ENCODE measurements at places on chromosomes 2 and 18. TPM values are rescaled to one million over a fixed set of nuclear protein-coding genes. Genes with fewer than 3 reads are reported as not detected.

AGAP1 gene
- total RNA-seq, result 22.4 TPM

KHK gene
- 10.4 TPM for total RNA-seq

SERPINB7 gene
- 1.7 TPM for total RNA-seq

PARD6G gene
- total RNA-seq, result 3.0 TPM

IFIH1 gene
- total RNA-seq, result 1.2 TPM
